IMR-90 (cell line): ENCODE measurements at places on chromosomes 5 and 9. TPM values are rescaled to one million over a fixed set of nuclear protein-coding genes. Genes with fewer than 3 reads are reported as not detected.

GRCh38 chr5:131810510-131811249 lies 13.9 kb upstream of the FNIP1 start:
- peak; percentile 41 for DNase-seq

SPATA31E1 gene
- total RNA-seq: not detected in 2 replicates

HAPLN1 gene
- under 0.01 and 0.56 TPM in 2 replicates for total RNA-seq

GRCh38 chr9:89466451-89467277 lies 31.2 kb downstream of the SEMA4D start:
- no peak for DNase-seq

DNA sequence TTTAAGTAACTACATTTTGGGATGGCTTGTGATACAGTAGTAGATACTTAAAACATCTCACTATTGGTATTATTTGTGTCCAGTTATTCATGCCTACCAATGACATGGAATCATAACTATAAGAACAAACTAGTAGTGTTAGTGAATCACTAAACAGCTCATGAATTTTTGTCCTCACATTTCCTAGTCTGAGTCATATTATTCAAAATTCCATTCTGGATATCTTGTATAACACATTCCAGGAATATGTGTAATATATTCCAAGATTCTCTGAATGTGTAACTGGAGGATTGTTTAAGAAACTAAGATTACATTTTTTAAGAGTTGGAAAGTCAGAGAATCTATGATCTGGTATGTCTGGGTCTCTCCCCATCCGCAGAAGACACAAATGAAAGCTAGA lies 565.3 kb upstream of the ZNF608 start:
- DNase-seq: peak; percentile 94

TPM2 gene
- total RNA-seq: 960 and 1,994 TPM in 2 replicates

- no peak for DNase-seq
Measured at GRCh38 chr5:60263346-60263745, 369.8 kb upstream of the PDE4D start.

GRCh38 chr9:10697044-10697443 lies 84.2 kb upstream of the PTPRD start:
- DNase-seq: no peak

HTR4 gene
- not detected in 2 replicates for total RNA-seq

DBN1 gene
- total RNA-seq: 122 and 212 TPM in 2 replicates

- DNase-seq: no peak
Measured at GRCh38 chr9:109894473-109894872, 114.5 kb downstream of the PALM2AKAP2 start.

- DNase-seq: peak; percentile 77
Measured at GRCh38 chr9:95497772-95498171, 19.0 kb downstream of the PTCH1 start.

SLC27A6 gene
- under 0.01 and 0.28 TPM in 2 replicates for total RNA-seq

ARHGEF37 gene
- 0.28 and 0.54 TPM in 2 replicates for total RNA-seq

- DNase-seq: no peak
Measured at GRCh38 chr5:122985954-122986721, 50.4 kb downstream of the PPIC start.

SLC22A4 gene
- 2.8 and 3.2 TPM in 2 replicates for total RNA-seq

- no peak for DNase-seq
Measured at GRCh38 chr9:136133191-136133958, 14.7 kb upstream of the TMEM250 start.

DNA sequence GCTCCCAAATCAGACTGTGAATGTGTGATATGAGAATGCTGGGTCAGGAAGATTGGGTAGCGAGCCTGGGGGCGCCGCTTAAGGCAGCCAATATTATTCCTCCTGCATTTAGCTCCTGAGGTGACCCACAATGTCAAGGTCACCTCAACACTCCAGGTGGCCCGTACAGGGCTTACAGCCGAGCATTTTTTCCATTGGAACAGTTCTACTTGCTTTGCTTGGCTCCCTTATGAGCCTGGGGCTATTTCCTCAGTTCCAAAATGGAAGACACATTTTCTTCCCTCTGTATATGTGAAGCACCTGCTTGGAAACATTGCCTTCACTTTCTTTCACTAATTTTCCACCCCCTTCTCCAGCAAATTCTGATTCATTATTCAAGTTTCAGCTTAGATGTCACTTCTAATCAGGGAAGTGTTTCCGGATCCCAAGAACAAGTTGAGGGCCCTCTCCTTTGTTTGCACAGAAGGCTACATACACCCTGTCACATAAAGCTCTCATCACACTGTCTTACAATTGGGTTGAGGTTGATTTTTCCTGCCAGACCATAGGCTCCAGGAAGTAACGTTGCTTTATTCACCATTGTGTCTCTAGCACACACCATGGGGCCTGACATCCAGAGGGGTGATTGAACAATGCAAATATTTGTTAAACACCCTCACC lies 330.2 kb downstream of the PIK3R1 start:
- DNase-seq: no peak

- no peak for DNase-seq
Measured at GRCh38 chr5:11878814-11879213, 25.4 kb downstream of the CTNND2 start.

DNA sequence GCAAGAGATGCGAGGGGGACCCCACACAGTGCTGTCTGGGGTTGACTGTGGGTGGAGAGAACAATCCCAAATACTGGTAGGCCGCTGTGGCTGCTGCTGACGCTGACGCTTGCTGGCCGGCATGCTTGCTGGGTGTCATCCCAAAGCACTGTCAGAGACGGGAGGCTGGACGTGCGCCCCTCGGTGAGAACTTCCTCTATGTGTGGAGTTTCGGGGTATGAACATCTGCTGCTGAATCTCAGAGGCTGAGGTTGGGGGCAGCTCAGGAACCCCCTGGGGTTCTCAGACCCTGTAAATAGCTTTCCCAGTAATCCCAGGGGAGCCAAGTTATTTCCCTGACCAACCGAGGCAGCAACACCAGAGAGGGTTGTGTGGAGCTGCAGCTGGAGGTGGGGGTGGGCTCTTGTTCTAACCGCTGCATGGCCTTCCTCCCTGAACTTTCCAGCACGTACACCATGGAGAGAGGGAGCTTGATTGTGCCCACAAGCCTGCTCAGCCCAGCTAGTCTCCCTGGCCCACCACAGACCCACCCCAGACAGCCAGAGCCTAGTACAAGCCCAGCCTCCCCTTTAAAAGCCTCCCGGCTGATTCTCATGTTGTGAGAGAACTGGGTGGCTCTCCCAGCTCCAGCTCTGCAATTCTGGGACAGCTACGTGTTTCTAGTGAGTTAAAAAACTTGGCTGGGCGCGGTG lies 21.8 kb upstream of the SLC12A7 start:
- DNase-seq: no peak

- DNase-seq: peak; percentile 38
Measured at GRCh38 chr9:135905380-135906258, 1.7 kb downstream of the CAMSAP1 start.

KIF4B gene
- under 0.01 TPM in 2 replicates for total RNA-seq

GARIN3 gene
- not detected in 2 replicates for total RNA-seq

DNA sequence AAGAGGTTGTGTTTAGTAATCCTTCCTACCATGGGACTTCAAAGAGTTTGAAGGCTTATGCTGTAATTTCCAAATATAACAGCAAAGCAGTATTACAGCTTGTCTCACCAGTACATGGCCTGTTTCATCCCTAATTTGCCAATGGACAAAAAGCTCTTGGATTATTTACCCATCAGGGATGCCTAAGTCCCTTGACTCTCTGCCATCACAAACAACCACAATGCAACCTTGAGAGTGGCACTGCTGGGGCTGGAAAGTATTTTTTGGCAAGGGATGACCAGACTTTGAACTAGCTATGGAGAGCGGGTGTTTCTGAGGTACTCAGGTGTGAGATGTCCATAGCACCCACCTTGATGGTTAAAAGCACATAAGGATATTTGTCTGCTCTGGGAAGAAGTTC lies 9.1 kb downstream of the MAMDC2 start:
- no peak for DNase-seq

GRCh38 chr5:121533814-121534213 lies 317.9 kb upstream of the FTMT start:
- no peak for DNase-seq

- peak; percentile 8 for DNase-seq
Measured at GRCh38 chr9:20402273-20402875, 219.9 kb downstream of the MLLT3 start.

PRDM9 gene
- not detected in 2 replicates for total RNA-seq

SLC36A3 gene
- not detected in 2 replicates for total RNA-seq

RAD50 gene
- 5.2 and 13.3 TPM in 2 replicates for total RNA-seq

PPIC gene
- total RNA-seq: 20.6 and 36.9 TPM in 2 replicates

GRCh38 chr9:75707191-75707590 lies 183.3 kb upstream of the PCSK5 start:
- no peak for DNase-seq

GRCh38 chr5:74567411-74567995 lies 73.0 kb downstream of the ENC1 start:
- DNase-seq: no peak

GRCh38 chr9:89107406-89107805 lies 71.2 kb downstream of the SHC3 start:
- DNase-seq: no peak

GRCh38 chr9:2677915-2678889 lies 39.1 kb upstream of the KCNV2 start:
- no peak for DNase-seq

- DNase-seq: no peak
Measured at GRCh38 chr5:1413611-1414241, 31.5 kb downstream of the SLC6A3 start.

- no peak for DNase-seq
Measured at GRCh38 chr9:91833878-91834255, 116.2 kb downstream of the ROR2 start.

DNA sequence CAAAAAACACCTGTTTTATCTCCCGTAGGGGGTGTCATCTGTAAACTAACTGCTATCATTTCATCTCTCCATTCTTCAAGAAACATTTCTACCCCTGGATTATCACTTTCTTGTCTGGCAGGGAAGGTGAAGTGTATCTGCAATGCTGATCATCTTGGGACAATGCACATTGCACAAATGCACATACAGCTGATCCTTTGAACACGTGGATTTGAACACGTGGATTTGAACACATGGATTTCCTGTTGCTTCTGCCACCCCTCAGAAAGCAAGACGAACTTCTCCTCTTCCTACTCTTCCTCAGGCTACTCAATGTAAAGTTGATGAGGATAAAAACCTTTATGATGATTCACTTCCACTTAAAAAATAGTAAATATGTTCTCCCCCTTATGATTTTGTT lies 147.4 kb upstream of the PRLR start:
- DNase-seq: no peak

GPX8 gene
- 166 and 201 TPM in 2 replicates for total RNA-seq

NOXA1 gene
- total RNA-seq: not detected in 2 replicates

GRCh38 chr9:69213647-69214046 lies 39.6 kb downstream of the TJP2 start:
- DNase-seq: no peak

IL5 gene
- total RNA-seq: not detected in 2 replicates

GRCh38 chr5:145835848-145836239 lies 702 bp upstream of the PRELID2 start:
- DNase-seq: no peak

ANKRD18A gene
- not detected in 2 replicates for total RNA-seq

CNTLN gene
- 5.9 and 10.6 TPM in 2 replicates for total RNA-seq

- peak; percentile 34 for DNase-seq
Measured at GRCh38 chr9:136437430-136437829, 2.2 kb downstream of the INPP5E start.

DNA sequence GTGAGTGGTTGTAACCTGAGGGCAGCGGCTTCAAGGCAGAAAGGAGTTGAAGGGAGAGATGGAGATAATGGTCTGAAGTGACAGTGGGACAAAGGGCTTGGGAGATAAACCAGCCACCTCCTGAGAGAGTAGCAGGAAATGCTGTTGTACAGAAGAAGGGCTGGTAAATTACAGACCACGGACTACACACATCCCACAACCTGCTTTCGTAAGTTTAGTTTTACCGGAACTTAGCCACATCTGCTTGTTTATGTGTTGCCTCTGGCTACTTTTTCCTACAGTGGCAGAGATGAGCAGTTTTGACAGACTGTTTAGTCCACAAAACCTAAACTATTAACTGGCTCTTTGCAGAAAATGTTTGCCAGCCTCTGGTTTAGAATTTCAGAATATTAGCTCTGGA lies 269.5 kb downstream of the ARHGEF28 start:
- no peak for DNase-seq

DNA sequence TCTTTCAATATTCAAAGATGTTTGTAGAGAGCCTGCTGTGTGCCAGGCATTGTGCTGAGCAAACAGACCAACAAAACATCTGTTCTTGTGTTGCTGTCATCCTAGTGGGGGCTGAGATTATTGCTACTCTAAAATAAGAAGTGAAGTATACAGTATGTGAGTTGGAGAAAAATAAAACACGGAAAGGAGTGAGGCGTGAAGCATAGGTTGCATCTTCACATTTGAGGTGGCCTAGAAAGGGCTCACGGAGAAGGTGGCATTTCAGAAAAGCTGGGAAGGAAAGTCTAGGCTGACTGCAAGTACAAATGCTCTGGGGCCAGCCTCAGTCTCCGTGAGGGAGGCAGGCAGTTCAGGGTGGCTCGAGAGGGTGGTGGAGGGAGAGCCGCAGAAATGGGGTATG lies 80.3 kb downstream of the CSNK1A1 start:
- no peak for DNase-seq

GRCh38 chr5:92424785-92425426 lies 1041.8 kb upstream of the ARRDC3 start:
- no peak for DNase-seq

DNA sequence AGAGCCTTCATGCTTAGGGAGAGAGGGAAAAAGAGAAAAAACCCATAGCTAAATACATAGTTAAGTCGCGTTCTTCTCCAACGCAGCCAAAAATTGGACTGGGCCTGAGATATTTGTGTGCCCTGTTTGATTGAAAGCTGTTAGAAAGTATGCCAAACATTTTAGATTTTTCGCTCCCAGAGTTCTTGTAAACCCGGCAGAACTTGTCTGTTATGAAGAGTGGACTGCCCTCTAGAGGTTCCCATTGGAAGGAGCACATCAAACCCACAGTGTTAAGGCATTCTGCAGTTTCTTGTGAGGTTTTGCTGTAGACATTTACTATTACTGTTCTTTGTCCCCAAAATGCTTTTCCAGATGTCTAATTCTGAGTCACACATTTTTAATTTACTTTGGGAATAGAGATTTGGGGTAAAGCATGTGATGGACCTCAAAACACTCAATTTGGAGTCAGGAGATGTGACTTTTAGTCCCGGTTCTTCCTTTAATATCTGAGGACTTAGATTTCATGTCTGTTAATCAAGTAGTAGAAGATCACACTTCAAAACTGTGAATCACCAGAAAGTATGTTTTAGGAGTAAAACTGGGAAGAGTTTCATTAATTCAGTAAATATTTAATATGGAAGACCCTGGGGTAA lies 96.6 kb downstream of the PCSK1 start:
- DNase-seq: peak; percentile 93

LRRTM2 gene
- total RNA-seq: 1.9 and 2.0 TPM in 2 replicates

GRM6 gene
- total RNA-seq: not detected in 2 replicates

ESM1 gene
- 8.9 and 10.2 TPM in 2 replicates for total RNA-seq

- DNase-seq: peak; percentile 56
Measured at GRCh38 chr5:164119806-164120447, 614.5 kb downstream of the MAT2B start.

CCDC69 gene
- total RNA-seq: 0.36 and 0.56 TPM in 2 replicates

CXXC5 gene
- total RNA-seq: 24.9 and 30.8 TPM in 2 replicates

GRCh38 chr9:75065510-75065909 lies 22.4 kb downstream of the NMRK1 start:
- DNase-seq: no peak
